HuH-7.5 (cell line): ENCODE measurements at places on chromosomes 2 and 18.

GRCh38 chr2:2590141-2590540 lies 259.1 kb upstream of the MYT1L start:
- DNase-seq, result no peak

- DNase-seq, result no peak
Observed at GRCh38 chr2:95670167-95670566, 78.4 kb downstream of the TRIM43 start.

- DNase-seq, result no peak
Observed at GRCh38 chr2:2699121-2699505, 368.0 kb upstream of the MYT1L start.

- DNase-seq, result no peak
Observed at GRCh38 chr2:230899786-230900185, 25.3 kb downstream of the GPR55 start.

DNA sequence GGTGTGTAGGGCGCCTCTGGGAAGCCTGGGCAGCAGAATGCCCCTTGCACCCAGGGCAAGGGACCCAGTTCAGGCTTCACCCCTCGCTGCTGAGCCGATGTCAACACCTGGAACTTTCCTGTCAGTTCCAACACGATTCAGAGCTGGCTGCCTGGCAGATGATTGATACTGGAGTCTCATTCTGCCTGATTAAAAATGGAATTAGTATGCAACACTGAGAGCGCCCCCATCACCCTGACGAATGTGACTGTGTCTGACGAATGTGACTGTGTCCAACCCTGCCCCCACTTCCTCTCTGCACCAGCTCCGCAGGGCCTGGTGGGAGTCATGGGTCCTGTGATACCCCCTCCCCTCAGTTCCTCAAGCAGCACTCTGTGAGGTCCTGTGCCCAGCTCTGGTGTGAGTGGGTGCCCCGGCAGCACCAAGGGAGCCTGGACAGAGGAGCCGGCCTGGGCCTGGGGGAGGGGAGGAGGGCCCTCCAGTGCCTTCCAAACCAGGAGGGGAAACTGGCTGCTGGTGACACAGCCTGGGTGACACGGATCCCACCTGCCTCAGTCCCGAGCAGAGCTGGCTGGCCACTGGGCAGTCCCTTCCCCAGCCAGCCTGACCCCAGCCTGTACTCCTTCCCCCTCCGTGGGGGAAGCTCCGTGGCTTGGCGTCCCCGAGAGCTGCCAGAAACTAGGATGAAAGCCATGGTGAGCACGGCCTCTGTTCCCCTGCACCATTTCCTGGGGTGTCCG lies 41.4 kb upstream of the ALPP start:
- DNase-seq, result no peak

GRCh38 chr18:79912994-79913831 lies 38.2 kb downstream of the SLC66A2 start:
- no peak for DNase-seq

- no peak for DNase-seq
Observed at GRCh38 chr2:65282477-65283053, 54.9 kb downstream of the ACTR2 start.

- no peak for DNase-seq
Observed at GRCh38 chr2:120702061-120702460, 33.6 kb upstream of the GLI2 start.

GRCh38 chr2:168211664-168212163 lies 35.7 kb downstream of the STK39 start:
- DNase-seq, result no peak

GRCh38 chr2:64478502-64479230 lies 24.7 kb downstream of the LGALSL start:
- no peak for DNase-seq

DNA sequence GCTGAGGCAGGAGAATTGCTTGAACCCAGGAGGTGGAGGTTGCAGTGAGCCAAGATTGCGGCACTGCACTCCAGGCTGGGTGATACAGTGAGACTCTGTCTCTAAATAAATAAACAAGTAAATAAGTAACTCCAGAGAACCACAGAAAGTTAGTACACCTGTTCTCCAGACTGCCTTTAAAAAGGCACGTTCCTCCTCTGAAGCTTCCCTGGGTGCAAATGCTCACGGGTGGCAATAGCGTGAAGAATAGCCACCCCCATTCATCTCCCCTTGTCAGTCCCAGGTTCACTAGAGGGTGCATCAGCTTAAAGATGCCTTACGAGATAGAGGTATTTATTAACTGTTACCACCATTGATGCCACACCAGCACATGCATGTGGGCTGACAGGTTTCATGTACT lies 64.3 kb upstream of the RTN4 start:
- DNase-seq, result no peak

DNA sequence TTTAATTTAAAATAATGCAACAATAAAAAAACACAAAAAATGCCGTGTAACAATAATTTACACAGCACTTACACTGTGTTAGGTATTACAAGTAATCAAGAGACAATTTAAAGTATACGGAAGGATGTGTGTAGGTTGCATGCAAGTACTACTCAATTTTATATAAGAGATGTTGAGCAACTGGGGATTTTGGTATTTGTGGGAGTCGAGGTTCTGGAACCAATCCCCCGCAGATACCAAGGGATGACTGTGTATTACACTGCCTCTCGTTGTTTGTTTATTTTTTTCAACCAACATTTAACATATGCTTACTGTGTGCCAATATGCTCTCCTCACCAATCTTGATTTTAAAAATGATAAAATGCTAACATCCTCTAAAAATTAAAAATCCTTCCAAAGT lies 24.8 kb downstream of the MAP3K2 start:
- no peak for DNase-seq

- DNase-seq, result no peak
Observed at GRCh38 chr2:71687412-71687811, 234.1 kb downstream of the DYSF start.

GRCh38 chr2:9702604-9703084 lies 71.8 kb upstream of the YWHAQ start:
- no peak for DNase-seq

DNA sequence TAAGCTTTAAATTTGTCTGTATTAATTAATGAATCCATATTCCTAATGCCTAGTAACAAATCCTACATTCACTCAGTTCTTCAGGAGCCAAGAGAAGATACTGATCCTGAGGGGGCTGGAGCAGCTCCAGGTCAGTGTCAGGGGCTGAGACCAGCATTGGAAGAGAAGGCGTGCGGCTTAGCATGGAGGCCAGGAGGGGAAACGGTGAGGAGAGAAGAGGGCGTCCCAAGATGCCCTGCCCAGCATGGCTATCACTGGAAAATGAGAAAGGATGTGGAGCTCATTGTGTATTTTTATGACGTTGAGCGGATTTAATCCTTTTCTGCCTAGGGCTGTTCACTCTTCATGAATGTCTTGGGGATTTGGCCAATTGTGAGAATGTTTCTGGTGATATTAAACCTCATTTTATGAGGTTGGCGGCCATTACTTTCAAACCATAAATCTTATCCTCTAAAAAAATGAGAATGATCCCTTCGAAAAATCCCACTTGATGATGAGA lies 131.7 kb downstream of the KCTD1 start:
- no peak for DNase-seq

GRCh38 chr2:115739574-115739973 lies 1297.1 kb downstream of the DPP10 start:
- DNase-seq, result no peak

- DNase-seq, result no peak
Observed at GRCh38 chr2:11016735-11017388, 105.1 kb downstream of the KCNF1 start.

- no peak for DNase-seq
Observed at GRCh38 chr18:22110461-22110924, 58.9 kb upstream of the GATA6 start.

GRCh38 chr2:107711941-107712340 lies 114.8 kb upstream of the RGPD4 start:
- DNase-seq, result no peak

GRCh38 chr2:14551069-14551468 lies 81.4 kb upstream of the LRATD1 start:
- DNase-seq, result no peak

DNA sequence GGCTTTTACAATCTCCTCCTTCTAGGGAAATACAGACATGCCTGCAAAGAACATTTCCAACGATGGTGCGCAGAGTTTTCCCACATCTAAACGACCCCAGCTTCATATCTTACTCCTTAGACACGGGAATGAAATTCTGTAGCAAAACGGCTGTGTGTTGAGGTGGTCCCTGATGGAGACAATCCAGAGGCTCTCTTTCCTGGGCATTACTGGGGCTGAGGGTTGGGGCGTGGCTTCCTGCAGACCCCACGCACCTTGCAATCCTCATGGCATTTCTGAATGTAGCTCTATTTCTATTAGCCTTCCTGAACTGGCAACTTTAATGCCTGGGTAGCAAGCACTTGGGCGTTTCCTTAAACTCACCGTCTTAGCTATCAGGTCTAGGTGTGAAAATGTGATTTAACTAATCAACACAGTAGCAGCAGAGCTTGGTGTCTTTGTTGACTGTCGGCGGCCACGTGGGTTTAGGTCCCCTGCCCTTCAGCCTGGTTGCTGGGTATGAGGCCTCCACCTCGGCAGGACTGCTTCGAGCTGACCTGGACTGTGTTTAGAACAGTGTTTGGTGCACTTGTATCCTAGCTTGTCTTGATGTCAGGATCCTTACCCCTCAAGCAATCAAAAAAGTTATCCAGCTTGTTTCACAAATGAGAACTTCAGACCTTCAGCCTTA lies 242.8 kb downstream of the GBX2 start:
- no peak for DNase-seq

GRCh38 chr18:49089049-49089448 lies 138.3 kb upstream of the SMAD7 start:
- DNase-seq, result no peak

DNA sequence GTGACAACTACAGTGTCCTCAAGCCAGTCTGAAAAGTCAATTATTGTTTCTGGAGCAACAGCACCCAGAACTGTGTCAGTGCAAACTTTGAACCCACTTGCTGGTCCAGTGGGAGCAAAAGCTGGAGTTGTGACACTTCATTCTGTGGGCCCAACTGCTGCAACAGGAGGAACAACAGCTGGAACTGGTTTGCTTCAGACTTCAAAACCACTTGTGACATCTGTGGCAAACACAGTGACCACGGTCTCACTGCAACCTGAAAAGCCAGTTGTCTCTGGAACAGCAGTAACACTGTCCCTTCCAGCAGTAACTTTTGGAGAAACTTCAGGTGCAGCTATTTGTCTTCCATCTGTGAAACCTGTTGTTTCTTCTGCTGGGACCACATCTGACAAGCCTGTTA lies 59.8 kb downstream of the TAF4B start:
- no peak for DNase-seq

DNA sequence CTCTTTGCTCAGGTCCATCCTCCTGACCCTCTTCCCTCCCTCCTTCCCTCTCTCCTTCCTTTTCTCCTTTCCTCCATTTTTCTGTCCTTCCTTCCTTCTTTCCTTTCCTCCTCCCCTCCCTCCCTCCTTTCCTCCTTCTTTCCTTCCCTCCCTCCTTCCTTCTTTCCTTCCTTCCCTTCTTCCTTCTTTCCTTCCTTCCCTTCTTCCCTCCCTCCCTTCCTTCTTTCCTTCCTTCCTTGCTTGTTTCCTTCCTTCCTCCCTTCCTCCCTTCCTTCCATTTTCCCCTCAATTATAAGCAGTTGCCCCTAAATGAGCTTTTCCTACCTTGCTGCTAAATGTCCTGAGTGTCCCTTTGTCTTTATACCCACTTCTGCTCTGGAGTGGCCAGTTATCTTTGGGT lies 103.3 kb downstream of the NDUFA10 start:
- no peak for DNase-seq

- no peak for DNase-seq
Observed at GRCh38 chr18:62183578-62184195, 3.2 kb downstream of the PIGN start.

- no peak for DNase-seq
Observed at GRCh38 chr2:29215739-29216608, 100.8 kb downstream of the CLIP4 start.

GRCh38 chr18:73896685-73897084 lies 250.9 kb downstream of the FBXO15 start:
- DNase-seq, result no peak

DNA sequence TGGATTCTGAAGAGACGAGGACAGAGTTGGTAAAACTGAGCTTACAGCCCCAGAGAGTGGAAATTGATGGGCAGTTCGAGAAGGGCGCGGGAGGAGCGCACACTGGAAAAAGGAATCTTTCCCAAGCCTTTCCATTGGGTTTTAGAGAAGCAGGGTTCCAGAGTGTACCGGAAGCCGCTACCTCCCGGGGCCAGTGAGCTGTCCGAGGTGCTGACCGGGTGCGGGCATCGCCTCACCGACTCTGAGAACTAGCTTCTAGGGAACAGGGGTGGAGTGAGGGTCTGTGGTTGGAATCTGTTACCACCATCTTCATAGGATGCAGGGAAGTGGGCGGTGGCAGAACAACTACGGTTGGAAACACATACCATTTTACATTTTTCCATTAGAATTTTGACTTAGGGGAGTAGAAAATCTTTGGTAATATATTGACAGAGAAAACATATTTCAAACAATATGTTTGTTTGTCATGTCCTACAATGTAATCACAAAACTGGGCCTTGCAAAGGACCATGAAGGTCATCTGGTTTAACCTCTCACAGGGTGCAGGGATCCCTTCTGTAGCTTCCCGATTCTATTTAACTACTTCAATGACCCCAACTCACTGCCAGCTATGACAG lies 724 bp downstream of the NMS start:
- DNase-seq, result peak; percentile 35

DNA sequence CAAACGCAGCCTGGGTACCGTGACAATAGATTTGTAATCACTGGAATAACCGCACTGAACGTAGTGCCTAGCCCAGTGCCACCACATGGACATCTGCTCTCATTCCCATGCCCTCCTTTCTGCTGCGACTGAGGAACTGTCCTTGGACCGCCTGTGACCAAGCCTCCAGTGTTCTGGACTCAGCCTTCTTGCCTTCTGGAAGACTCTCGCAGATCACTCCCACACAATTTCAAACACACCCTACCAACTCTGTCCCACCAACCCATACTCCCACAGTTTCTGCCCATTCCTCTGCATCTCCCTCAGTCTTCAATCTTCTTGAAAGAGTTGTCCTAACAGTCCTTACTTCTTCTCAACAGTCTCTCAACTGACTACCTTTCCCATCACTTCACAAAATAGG lies 2.1 kb downstream of the RNF149 start:
- DNase-seq, result no peak

DNA sequence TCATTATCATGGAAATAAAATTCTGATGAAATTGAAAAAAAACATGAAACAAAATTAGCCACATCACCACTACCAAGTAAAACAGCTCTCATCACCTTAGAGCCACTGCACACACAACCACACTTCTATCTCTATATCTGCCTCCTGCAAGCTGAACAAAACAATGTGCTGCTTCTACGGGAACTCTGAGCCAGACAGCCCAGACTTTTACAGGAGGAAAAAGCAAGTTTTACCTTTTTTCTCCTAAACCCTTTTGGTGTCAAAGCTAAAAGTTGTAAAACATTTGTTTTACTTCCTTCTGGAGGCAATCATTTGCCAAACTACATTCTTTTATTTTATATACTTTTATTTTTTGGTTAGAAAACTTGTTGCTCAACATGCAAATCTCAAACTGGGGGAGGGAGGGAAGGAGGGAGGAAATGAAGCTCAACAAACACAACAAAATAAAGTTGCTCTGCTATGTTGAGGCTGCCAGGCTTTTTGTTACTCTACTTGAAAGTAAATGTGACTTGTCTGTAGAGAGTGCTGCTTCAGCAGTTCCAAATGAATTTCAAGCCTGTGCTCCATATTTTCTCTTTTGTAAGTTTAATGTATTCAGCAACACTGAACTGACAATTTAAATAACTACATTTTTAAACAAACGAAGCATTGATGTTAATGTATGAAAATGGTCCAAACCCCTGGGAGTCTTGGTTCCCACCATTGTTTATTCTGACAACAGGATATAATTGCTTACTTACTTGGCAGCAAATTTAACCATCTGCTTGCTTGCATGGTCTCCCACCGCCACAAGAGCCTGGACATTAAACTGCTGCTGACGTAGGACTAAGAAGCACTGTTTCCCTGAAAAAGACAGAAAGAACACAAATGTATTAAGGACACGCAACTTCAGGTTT lies 24.5 kb downstream of the DARS1 start:
- no peak for DNase-seq
